ENCODE measurements at places on chromosomes 12 and 14.

DNA sequence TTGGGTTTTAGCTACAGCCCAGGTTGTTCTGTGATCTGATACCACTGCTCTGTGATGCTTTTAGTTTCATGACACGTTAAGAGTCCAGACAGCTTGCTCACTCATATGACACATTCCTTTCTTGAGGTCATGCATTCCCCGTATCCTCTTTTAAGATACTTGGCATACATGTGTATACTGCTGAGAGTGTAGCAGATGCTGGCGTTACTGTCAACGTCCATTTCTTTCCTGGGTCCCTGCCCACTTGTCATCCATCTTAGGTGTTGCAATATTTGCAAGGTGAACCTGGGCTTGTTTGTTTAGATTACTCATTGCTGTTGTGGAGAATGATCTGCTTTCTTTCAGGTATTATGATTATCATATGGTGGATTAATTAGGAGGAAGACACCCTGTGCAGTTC is 9.1 kb upstream of the EMP1 start:
- peak; percentile 59 for DNase-seq

DNA sequence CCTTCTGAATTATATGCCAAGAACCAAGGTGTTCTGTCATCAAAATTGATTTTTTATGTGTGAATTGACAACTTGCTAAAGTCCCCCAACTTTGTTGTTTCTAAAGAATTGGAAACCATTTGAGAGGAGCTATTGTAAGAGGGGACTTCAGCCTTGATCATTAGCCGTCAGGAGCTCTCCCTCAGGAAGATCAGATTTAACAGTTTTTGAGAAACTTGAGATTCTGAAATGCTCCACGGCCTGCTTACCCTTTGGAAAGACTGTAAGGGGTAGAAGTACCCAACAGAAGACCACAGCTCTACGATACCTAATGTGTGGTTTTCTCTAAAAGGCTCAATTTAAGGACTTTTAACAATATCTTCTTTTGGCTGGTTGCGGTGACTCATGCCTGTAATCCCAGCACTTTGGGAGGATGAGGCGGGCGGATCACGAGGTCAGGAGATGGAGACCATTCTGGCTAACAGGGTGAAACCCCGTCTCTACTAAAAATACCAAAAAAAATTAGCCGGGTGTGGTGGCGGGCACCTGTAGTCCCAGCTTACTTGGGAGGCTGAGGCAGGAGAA is 51.1 kb downstream of the BAZ2A start:
- no peak for DNase-seq

GRCh38 chr14:34103176-34103575 is 152.3 kb upstream of the EGLN3 start:
- DNase-seq: no peak

- no peak for DNase-seq
Measured at GRCh38 chr14:67392123-67392522, 19.8 kb downstream of the PLEK2 start.

- no peak for DNase-seq
Measured at GRCh38 chr14:91515979-91516378, 5.9 kb upstream of the PPP4R3A start.

GRCh38 chr12:120546050-120546386 is 11.9 kb downstream of the RNF10 start:
- no peak for DNase-seq

- DNase-seq: no peak
Measured at GRCh38 chr12:131989021-131989420, 39.3 kb downstream of the EP400 start.

- peak; percentile 41 for DNase-seq
Measured at GRCh38 chr14:75675265-75675960, 14.4 kb downstream of the TTLL5 start.

DNA sequence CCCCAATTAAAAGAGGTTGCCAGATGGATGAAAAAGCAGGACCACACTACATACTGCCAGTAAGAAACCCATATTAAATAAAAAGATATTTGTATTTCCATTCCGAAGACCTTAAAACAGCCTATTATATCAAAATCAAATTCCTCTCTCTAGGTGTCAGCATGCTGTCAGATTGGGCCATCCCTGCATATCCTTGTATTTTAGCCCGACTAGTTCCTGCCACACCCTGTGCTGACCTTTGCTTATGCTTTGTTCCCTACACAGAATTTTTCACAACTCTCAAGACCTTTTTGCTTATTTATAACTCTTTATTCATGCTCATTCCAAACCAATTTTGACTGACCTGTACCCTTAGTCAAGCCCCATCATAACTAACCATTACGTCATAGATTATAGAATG is 12.8 kb downstream of the GSKIP start:
- no peak for DNase-seq

DNA sequence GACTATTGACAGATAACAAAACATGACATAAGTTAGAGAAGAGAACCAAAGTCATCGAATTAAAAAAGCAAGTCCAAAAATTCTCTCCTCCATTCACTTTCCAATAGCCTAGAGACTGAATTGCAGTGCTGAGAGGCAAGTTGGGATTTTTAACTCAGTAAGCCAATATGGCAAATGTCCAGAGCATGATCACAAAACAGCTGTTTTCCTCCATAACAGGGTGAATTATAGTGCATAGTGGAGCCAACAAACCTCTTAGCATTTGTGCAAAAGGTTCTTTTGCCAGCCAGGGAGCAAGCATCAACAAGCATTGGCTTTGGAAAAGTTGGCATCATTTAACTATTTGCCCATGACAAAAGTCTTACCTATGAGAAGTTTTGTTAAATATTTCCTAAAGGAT is 458.8 kb upstream of the NOVA1 start:
- no peak for DNase-seq

DNA sequence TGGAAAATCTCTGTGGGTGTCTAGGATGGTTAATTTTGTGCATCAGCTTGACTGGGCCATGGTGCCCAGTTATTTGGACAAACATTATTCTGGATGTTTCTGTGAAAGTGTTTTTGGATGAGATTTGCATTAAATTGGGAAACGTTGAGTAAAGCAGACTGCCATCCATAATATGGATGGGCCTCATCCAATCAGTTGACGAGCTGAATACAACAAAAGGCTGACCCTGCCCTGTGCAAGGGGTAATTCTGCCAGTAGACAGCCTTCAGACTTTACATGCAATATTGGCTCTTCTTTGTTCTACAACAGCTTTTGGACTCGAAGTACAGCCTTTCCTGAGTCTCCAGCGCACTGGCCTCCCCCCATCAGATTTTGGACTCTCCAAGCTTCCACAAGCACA is 1.5 kb upstream of the CDKN3 start:
- no peak for DNase-seq

DNA sequence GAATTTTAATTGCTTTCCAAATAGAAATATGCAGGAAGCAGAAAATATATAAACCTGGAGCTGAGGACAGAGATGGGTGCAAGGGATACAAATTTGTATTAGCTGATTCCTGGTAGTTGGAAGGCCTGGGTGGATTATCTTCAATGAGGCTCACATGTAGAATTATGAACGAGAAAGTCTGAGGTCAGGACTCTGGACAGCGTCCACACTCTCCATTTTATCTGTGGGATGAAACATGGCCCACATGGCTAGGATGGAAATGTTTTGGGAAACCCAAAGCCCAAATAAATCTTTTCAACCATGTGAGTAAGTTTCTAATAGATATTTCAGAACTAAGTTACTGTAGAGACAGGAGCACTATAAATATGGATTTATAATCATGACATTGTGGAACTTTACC is 256.1 kb downstream of the APAF1 start:
- DNase-seq: peak; percentile 10

DNA sequence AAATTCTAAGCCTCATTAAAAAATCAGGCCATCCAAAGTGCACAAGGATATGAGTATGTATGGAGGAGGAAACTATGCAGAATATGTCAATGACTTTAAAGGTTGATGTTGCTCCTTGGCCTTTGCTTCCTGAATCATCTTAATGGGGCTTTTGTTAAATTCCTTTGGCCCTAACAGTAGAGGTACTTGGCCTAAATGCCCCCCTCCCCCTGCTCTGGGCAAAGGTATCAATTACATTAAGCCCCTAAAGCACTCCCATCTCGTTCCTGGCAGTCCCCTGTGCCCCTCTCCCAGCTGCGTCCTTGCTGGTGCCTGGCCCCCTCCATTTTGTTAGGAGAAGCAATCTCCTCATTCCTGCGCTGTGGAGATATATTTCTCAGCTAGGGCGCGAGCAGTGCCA is 4.8 kb downstream of the COPZ1 start:
- DNase-seq: no peak

DNA sequence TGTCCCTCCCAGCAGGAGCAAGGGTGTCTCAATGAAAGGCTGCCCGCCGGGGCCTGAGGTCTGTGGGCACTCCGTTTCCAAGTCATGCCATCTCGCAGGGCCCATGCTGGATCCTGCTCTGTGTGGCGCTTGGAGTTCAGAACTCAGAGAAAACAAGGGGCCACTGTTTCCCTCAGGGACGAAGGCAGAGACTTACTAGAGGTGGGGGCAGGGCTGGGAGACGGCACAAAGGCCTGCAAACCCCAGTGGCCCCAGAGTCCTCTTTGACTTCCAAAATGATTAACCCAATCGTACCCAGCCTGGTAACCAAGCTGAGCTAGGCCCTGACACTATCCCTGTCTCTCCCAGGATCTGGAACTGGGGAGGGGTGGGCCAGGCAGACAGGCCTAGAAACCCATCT is 95.8 kb downstream of the ITPK1 start:
- DNase-seq: no peak

GRCh38 chr14:53954551-53955228 is 1.9 kb downstream of the BMP4 start:
- peak; percentile 13 for DNase-seq

Data from choroid plexus epithelial cell (primary cell).